ENCODE measurements at places on chromosomes 12 and 14. TPM values are rescaled to one million over a fixed set of nuclear protein-coding genes. Genes with fewer than 3 reads are reported as not detected.
A peak's percentile ranks its signal among the peaks of the same experiment; 100 is the strongest.

EIF2B2 gene
- 120 TPM for polyA plus RNA-seq

PTPRO gene
- polyA plus RNA-seq, result 0.35 TPM

RNASE7 gene
- not detected for polyA plus RNA-seq

MYO1H gene
- polyA plus RNA-seq, result 0.15 TPM

DNA sequence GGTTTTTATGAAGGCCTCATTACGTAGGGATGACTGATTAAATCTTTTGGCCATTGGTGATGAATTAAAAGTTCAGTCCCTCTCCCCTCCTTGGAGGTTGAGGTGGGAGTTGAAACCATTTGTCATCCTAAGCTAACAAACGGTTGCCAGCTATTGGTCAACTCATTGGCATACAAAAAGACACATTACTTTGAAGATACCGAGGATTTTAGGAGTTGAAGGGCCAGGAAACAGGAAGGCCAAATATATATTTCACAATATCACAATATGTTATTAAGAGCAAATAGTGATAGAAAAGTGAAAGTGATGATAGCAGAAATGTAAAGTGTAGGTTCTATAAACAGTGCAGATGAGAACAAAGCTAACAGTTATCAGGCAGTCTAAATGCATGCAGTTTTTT lies 24.4 kb downstream of the RCOR1 start:
- DNase-seq, result peak; percentile 42

DNA sequence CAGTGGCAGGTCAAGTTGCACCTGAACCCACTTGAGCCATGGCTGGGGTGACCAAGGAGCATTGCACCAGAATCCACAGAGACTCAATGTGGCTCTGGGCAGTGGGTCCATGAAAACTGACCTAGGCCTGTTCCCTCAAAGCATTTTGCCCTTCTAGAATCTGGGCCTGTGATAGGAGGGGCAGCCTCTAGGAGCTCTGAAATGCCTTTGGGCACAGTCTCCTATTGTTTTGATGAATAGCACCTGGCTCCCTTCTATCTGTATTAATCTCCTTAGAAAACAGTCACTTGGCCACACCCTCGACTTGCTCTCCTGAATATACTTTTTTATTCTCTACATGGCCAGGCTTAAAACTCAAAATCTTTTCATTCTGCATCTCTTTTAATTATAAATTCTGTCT lies 14.1 kb upstream of the KRAS start:
- DNase-seq, result no peak

- peak; percentile 23 for DNase-seq
These were observed 393 bp downstream of the ORMDL2 start for GRCh38 chr12:55818140-55818728.

- DNase-seq, result no peak
These were observed 7.6 kb downstream of the ZBTB42 start for GRCh38 chr14:104808456-104808855.

- no peak for DNase-seq
These were observed 55.7 kb downstream of the ANAPC7 start for GRCh38 chr12:110347767-110348166.

Data from fibroblast of lung (primary cell).